AG08396 (cell line): ENCODE measurements at places on chromosomes 1 and 21.

- peak; percentile 70 for DNase-seq
These were observed 1.9 kb upstream of the MYBPH start for GRCh38 chr1:203177470-203178039.

GRCh38 chr1:117821382-117821755 lies 108.1 kb downstream of the GDAP2 start:
- DNase-seq, result no peak

GRCh38 chr1:156781585-156782186 lies 14.4 kb downstream of the PRCC start:
- DNase-seq, result no peak

DNA sequence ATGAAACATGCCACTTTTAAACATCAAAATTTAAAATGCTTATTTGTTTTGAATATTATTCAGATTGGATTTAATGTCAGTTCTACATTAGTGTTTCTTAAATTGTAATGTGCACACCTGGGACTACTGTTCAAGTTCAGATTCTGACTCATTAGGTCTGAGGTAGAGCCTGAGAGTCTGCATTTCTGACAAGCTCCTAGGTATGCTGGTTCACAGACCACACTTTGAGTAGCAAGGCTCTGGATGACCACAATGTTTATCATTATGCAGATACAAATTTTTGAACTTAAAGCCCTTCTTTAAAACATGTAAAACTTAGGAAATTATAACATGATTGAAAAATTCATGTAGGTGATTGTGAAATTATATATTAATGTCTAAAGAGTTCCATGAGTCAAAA lies 40.2 kb downstream of the TTLL7 start:
- DNase-seq, result no peak

- no peak for DNase-seq
These were observed 359.6 kb upstream of the PTBP2 start for GRCh38 chr1:96361961-96362360.

DNA sequence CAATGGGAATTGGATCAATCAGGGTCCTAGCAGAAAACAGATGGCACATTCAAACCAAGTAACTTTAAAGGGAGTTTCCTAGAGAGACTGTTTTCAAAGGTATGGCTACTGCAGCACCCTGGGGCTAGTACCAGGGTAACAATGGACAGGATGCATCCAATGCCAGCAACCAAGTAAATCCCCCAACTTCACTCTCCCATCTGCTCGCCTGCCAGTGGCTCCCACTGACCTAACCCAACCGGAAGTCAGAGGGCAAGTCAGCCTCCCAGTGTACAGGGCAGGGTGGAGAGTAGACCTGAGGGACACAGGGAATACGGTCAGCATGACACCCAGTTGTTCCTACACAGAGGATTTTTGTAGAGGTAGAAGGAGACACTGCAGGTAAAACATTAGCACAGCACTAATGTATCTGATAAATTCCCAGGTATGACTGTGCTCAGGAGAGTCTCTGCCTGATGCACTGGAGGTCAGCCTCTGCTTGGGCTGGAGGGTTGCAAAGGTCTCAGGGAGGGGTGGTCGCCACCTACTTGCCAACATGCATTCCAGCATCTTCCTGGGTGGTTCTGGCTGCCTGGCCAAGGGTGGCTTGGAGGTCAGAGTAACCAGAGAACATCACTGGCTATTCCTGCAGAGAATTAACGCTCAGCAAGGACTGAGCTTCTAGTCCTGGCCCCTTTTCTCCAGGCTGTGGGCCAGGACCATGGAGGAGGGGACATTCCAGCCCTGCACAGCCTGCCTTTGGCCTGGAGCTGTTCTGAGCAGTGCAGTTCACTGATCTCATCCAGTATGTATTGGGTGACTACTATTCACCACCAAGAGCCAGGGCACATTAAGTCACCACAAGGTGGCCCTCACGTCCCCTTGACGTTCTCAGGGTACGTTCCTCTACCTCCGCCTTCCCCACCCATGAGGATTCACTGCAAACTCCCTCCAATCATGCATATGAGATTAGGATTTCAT lies 5.1 kb upstream of the GJA4 start:
- peak; percentile 55 for DNase-seq

DNA sequence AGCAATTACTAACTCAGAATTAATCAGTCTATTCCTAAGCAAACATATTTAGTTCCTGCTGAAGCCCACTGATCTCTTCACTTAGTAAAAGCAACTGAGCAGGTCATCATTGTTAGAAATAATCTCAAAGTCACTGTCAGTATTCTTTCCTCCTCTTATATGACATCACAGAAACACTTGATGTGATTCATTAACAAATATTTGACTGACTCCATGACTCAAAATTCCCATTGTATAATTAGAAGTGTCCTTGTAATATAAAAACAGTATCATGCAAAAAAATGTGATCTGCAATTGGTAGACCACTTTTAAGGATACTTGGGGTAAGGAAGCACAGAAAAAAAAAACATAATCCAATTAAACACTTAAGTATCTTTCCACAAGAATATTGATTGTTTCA lies 194.4 kb downstream of the DPYD start:
- DNase-seq, result no peak

DNA sequence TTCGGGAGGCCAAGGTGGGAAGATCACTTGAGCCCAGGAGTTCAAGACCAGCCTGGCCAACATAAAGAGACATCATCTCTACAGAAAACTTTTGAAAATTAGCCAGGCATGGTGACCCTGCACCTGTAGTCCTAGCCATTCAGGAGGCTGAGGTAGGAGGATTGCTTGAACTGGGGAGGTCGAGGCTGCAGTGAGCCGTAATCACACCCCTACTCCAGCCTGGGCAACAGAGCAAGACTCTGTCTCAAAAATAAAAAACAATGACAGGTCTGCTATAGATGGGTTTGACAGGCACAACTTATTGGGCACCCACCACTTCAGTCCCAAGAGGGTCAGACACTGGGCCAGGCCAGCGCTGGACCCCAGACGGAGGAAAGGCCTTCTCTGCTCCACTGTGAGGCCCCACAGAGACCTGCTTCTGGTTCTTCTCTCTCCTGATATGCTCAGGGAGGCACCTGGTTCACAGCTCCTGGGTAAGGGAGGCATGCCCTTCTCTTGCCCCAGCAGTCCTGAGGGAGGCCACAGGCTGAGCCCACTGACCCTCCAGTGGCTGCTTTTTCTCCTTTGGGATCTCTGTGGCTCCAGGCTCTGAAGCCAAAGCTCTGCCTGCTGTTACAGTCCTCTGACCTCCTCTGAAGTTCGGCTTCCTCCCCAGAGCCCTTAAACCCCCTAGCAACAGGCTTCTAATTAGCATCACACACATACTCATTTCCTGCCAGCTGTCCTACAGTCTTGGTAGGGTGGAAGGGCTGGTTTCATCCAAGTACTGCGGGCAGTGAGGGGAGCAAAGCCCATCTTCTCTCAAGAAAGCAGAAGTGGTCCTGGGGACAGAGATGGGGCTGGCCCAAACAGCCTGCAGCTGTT lies 14.4 kb downstream of the S100A16 start:
- no peak for DNase-seq

DNA sequence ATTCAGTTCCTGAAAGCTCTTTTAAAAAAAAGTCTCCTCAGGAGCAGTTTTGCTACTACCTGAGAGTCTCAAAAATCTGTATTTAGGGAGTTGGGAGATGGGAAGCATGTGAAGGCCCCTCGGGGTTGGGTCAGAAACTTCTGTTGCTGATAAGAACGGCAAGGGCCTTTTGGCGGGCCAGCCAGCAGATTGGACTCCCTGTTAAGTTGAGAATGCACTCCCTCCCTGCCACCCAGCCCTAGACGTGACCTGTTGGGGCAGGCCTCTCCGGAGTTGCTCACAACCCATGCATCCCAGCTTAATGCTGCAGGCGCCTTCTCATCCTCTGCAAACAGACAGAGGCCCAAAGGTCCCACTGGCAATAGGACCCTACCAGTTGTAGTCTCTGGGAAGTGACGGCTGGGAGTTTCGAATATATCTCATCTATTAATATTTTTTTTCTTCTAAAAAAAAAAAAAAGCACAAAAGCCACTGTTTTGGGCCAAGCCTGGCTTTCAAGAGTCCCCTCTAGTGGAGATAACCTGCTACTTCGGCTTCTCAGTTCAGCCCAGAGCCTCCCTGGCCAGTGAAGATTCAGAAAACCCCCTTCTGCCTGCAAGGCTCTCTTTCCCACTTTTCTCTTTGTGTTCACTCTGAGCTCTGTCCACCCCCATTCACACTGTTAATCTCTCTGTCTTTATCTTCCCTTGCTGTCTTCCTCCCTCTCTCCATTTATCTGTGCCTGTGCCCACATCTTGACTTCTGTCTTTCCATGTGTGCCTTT lies 5.3 kb downstream of the PLXNA2 start:
- peak; percentile 70 for DNase-seq

- DNase-seq, result no peak
These were observed 8.7 kb upstream of the MMEL1 start for GRCh38 chr1:2641381-2642130.

DNA sequence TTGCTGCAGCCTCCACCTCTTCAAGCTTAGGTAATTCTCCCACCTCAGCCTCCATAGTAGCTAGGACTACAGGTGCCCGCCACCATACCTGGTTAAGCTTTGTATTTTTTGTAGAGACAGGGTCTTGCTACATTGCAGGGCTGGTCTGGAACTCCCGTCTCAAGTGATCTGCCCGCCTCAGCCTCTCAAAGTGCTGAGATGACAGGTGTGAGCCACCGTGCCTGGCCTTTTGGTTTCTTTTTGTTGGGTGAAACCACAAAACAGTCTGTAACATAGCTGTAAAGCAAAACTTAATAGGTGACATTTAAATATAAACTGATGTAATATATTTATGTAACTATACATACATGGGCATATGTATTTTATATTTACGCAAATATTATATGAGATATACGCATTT lies 3.1 kb upstream of the DNAJC11 start:
- no peak for DNase-seq

DNA sequence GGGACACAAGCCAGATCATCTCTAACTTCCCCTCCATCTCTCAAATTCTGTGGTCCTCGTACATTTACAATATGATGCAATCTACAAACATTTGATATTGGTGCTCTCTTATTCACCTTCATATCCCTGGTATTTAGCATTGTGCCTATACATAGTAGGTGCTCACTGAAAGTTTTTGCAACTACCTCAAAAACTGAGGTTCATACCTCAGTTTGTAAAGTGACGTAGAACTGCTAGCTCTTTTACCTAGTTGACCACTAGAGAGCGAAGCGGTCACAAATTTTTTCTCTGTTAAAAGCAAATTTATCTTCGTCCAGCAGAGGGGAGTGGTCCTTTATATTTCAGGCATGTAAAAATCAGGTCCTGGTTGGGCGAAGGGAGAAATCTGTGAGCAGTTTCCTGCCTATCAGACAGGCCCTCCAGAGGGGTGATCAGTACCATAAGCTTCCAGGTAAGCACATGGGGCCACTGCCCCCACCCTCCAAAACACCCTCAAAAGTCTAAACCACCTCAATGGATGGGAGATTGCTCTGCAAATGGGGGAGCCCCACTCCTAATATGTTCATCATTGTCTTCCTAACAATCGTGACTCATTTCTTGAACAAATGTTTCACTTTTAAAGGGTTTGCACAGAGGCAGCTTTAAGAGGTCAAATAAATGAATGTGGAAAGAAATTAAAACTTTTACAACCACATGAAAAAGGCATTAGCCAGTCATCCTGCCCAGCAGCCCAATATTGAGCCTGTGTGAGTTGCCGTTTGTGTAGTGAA lies 10.6 kb upstream of the HLCS start:
- peak; percentile 34 for DNase-seq

DNA sequence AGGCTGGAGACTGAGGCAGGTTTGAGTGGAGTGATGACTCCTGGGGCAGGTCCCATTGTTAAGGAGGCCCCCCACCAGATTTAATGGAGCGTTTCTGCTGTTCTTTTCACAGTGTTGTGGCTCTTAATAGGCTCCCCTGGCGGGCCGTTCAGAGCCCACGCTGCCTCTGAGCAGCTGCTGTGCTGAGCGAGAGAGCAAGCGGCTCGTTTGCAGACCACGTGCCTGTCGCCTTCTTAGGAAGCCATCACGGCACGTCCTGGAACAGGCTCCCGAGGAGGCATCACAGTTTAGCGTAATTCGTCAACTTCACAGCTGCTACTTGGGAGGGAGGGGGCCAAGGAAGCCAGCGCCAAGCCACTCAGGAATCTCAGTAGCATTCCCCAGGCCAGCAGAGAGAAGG lies 70.5 kb upstream of the CTTNBP2NL start:
- DNase-seq, result no peak

GRCh38 chr21:26115899-26116298 lies 54.7 kb downstream of the APP start:
- no peak for DNase-seq

DNA sequence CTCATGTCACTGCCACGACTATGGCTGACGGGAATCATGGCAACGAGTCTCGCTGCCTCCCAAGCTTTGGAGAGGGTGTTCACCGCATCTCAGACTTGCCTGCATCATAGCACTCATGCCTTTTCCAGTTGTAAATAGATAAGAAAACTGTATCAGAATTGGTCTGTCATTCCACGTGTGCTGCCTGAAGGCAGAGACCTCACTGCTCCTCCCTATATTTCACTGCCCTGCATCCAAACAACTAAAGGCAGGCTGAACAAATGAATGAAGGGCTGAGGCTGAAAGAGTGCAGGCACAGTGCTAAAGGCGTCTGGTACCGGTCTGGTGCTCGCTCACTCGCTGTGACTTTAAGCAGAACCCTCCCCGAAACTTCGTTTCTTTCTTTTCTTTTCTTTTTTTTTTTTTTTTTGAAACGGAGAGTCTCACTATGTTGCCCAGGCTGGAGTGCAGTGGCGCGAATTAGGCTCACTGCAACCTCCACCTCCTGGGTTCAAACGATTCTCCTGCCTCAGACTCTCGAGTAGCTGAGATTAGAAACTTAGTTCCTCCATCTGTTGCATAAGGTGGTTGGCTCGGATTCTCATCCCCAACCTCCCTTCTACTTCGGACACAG lies 542 bp downstream of the EIF2B3 start:
- DNase-seq, result no peak

GRCh38 chr1:212699625-212700222 lies at the start of gene BATF3:
BATF3 (minus strand) TSS chr1:212699840; CDS start chr1:212699762, 78 bp downstream.
- peak; percentile 66 for DNase-seq

- DNase-seq, result no peak
These were observed 157.2 kb downstream of the KIF26B start for GRCh38 chr1:245311887-245312536.

DNA sequence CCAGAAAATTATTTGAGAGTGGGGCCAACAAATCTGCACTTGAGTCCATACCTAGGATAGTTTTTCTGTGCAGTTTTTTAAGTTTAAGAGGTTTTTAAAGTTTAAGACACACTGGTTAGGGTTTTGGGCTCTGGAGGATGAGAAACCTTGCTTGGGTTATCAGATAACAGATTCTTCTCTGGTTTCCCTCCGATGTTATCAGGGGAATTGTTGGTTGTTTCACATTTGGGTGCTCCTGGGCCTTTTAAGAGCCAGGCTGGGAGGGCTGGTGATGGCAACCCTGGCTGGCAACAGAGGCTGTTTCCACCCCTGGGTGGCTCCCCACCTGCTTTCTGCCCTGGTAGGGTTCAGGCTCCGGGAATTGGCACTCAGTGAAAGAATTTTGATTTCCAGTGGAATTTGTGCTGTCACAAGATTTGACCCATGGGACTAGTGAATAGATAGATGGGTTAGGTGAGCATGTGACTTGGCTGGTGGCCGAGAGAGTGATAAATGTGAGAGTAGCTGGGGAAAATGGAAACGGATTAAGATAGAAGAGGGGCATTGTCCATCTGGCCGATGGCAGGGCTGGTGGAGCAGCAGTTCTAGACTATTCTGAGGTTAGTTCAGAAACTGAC lies 14.8 kb downstream of the VANGL1 start:
- DNase-seq, result no peak

- no peak for DNase-seq
These were observed 1.1 kb upstream of the CACYBP start for GRCh38 chr1:174998569-174999215.
